ENCODE measurements at places on chromosomes 1 and 21.

DNA sequence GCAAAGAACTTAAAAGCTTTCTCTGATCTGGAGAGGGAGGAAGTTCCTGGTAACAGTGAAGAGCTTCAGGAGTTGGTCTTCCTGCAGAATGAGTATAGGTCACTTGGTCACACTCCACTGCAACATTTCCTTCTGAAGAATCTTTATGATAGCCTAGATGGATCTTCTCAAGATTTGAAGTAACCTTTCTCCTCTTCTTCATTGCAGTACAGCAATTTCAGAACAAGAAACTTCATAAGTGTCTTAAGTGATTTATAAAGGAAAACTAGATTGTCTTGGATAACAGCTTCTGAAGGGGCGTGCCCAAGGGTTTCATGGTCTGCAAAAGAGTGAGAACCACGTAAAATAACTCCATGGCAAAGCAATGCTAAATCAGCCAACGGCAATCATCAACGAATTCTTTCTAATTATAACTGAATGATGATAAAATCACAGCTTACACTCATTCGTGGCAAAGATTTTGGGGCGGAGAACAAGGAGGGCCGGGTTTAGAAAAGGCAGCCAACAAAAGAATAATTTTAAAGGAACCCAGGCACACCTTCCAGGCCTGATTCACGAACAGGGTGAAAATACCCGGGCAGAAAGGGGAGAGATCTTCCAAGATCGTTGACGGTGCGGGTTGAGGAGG is 53.9 kb upstream of the ASPM start:
- DNase-seq, result no peak

- no peak for DNase-seq
Observed at GRCh38 chr1:79554688-79555087, 548.2 kb upstream of the ADGRL4 start.

DNA sequence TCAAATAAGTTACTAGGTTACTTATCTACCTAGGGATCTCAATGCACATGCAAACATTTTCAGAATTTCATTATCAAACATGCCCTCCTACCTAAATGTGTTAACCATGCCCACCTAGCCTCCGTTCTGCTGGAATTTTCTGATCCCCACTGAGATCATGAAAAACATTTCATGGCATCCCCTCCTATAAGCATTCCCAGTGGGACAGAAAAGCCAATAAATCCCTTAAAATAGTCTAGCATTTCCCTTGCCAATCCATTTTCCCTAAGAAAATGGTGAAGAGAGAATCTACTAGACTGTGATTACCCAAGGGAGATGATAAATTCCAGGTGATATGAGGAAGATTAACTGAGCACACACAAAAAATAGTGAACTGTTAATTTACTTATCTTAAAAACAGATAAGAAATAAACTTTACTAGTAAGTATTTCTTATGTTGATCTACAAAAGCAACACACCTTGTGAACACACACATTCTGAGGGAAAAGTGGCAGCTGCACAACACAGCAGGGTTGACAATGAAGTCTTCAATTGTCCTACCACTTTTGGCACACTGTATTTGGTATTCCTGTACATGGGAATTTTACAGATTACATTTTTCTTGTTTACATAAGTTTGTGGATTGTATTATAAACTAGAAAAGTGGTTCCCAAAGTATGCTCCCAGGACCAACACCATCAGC is 49.6 kb downstream of the ARID4B start:
- DNase-seq, result no peak

GRCh38 chr1:241533326-241534115 is 1.3 kb downstream of the KMO start:
- no peak for DNase-seq

Data from anterior cingulate cortex (tissue), 58 donors.